Stimulated activated naive CD4-positive, alpha-beta T cell (primary cell): ENCODE measurements at places on chromosomes 4 and X.
A peak's percentile ranks its signal among the peaks of the same experiment; 100 is the strongest.

DNA sequence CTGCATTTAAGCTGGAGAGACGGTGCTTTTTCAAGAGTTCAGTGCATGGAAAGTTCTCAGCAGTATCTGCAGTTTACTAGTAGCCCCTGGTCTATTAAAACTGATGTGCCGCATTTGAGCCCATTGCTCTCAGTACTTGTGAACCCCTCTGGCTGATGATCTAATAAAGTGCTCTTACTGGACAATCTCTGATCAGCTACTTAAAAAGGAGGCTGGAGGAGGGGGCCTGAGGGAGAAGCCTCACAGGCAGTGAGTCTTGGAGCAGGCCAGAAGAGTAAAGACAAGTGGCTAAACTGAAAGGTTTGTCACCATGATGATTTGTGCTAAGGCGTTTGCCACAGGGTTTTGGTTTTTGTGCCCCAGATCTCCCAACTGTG is 138.5 kb downstream of the ARX start:
- DNase-seq: no peak

DNA sequence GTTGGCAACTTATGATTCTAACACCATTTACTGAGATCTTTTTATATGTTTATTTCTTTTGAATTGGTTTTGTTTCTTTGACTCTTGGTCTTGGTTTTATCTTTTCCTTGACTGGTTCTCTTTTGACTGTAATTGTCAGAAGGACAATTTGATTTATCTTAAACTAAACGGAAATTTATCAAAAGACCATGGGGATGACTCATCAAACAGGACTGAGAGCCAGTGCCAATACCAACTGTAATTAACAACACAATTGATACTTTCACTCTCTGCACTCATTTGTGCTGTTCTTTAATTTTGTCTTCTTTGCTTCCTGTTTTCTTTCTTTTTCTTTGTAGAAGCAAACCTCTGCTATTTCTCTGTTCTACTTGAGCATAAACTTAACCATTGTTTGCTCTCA is 776.8 kb downstream of the CCSER1 start:
- no peak for DNase-seq

- DNase-seq: no peak
Observed at GRCh38 chr4:92047209-92047875, 256.4 kb upstream of the GRID2 start.

DNA sequence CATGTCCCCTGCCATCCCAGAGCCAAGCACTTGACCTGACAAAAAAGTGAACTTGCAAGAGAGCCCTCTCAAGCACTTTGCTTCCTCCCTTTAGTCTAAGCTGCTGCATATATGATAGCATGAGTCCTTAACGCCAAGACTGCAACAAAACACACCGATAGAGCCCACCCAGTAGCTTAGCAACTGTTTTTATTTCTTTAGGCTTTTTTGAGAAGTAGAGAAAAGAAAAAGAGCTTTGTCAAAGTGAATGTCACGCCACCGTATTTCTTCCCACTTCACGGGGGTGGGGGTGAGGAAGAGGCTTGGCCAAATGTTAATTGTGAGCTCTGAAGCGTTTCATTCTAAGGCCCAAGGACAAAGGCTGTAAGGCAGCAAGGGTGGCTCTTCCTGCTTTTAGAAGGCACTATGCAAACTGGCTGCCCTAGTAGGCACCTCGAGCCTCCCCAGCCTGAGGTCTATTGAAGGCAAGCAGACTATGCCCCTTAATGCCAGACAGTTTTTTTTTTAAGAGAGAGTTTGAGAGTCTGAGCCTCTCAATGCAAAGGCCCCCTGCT is 138.6 kb downstream of the HS6ST2 start:
- no peak for DNase-seq

- DNase-seq: peak; percentile 13
Observed at GRCh38 chrX:65745427-65745826, 78.0 kb downstream of the MSN start.

DNA sequence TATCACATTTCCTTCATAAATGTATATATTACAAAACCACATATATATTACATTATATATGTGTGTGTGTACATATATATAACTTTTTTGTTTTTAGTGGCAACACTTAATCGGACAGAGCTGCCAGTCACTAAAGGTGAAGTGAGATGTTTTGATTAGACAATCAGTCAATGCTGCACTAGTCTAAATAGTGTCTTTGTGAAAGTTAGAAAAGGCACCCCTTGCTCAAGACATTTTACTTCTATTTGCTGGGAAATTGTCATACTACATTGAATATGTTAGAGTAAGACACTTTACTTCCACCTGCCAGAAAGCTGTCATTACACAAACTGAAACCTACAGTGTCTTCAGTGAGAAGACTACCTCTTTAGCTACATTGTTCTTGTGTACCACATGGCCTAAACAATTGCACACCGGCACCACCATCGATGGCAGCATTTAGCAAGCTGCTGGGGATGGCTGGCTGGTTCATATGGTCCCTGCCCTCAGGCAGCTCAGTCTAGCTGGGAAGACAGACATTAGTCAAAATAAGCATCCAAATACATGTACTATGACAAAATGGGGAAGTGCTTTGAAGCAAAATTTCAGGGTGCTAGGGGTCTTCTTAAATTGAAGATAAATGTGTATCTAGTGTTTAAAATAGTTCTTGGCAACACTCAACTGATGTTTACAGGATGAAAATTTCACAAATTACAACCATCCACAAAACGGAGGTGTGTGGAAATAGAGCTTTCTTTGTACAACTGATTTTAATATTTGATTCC is 148.1 kb upstream of the GATB start:
- DNase-seq: no peak

DNA sequence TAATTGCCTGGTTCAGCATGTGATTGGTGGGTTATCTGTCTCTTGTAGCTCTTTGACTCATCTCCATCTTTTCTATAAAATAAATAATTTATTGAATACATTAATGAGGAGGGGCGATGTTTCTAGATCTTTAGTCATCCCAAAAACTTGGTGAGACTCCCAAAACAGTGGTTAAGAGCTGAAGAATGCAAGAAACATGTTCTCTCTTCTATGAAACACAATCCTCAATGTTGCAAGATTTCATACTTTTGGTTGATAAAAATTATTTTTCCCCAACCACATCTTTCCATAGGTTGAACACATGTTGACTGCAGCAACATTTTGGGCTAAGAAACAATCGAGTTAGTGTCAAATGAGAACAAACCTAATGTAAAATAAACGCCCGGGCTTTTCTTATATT is 1.2 kb upstream of the TMEM47 start:
- no peak for DNase-seq

DNA sequence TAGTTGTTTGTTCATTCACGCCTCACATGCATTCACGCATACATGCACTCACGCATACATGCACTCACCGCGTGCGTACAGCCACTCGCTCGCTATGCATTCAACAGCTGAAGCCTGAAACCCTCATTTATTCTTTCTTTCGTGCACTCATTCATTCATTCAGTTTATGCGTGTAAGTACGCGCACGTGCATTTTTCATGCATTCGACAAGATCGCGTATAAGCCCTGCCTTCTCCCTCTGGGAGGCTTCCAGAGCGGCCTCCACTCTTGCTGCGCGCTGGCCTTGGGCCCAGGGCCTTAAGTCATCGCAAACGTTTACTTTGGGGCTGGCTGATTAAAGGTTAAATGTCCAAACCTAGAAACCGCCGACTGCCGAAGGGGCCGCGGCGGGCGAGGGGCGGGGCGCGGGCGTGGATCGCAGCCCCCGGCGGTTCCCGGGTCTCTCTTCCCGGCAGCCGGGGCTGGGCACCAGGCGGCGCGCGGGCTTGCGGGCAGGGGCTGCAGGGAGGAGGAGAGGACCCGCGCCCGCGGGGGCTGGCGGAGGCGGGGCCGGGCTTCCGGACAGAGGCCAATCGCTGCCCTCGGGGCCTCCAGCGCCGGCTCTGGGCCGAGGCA is at the start of gene GYG2:
Gene GYG2, plus strand, starts transcription at position 587 of the 615 bp plus-strand sequence. CDS start 1,259 bp downstream, outside the sequence.
- DNase-seq: no peak

GRCh38 chr4:87228262-87228860 is 7.9 kb upstream of the KLHL8 start:
- no peak for DNase-seq

DNA sequence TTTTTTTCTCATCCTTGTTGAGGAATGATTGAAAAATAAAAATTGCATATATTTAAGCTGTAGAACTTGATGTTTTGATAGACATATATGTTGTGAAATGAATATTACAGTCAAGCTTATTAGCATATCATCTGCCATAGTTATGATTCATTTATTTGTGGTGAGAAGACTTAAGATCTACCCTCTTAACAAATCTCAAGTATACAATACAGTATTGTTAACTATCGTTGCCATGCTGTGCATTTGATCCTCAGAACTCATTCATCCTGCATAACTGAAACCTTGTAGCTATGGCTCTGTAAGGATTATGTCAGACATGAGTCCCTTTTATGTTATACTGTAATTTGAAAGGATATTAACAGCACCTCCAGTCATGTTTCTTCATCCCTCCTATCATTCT is 2045.3 kb downstream of the ARAP2 start:
- DNase-seq: no peak

- DNase-seq: no peak
Observed at GRCh38 chr4:184283659-184284335, 66.1 kb upstream of the ENPP6 start.

DNA sequence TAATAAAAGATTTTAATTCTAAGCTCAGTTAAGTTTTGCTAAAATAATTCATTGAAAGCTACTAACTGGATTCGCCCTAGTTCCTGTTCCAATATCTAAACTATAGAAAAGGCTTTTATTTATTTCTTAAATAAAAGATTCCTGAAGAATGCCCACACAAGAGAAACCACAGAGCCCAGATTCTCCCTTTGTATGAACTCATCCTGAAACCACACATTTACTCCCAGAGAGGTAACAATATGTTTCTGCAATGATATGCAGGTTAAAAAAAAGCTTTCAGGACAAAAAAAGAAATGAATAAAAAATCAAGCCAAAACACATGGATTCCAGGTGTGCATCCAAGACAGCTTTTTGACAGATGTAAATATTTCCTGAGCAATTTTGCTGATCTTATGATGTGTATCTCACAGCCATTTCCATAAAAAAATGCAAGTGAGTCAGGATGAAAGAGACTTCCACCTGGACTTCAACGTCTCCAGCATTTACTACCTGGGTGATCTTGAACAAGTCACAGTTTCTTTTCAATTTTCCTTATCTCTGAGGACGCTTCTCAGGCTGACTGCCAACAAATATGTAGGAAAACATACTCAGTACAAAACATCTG is 234.4 kb upstream of the FAT1 start:
- DNase-seq: no peak

GRCh38 chrX:56231537-56232090 is 542 bp upstream of the KLF8 start:
- DNase-seq: no peak

- no peak for DNase-seq
Observed at GRCh38 chr4:153440475-153440874, 25.7 kb upstream of the TMEM131L start.

GRCh38 chr4:142645475-142646108 is 200.5 kb downstream of the INPP4B start:
- DNase-seq: no peak
